ENCODE measurements at places on chromosomes 5 and 9. TPM values are rescaled to one million over a fixed set of nuclear protein-coding genes. Genes with fewer than 3 reads are reported as not detected.

The ACTL7A gene
- total RNA-seq: not detected

The ZBED3 gene
- total RNA-seq: 4.4 TPM

The ANKRD31 gene
- 1.2 TPM for total RNA-seq

The SLC34A1 gene
- total RNA-seq: not detected

The MRPL50 gene
- total RNA-seq: 45.7 TPM

The TMC1 gene
- 0.46 TPM for total RNA-seq

The PCDHB14 gene
- 12.7 TPM for total RNA-seq

The ANKRD20A1 gene
- total RNA-seq: 19.4 TPM

The KCNV2 gene
- total RNA-seq: not detected

The FOXD4L6 gene
- 0.46 TPM for total RNA-seq

The LAMC3 gene
- total RNA-seq: 3.7 TPM

The PRRC2B gene
- 202 TPM for total RNA-seq

The BTNL8 gene
- total RNA-seq: not detected
